ENCODE measurements at places on chromosomes 7 and 10.

DNA sequence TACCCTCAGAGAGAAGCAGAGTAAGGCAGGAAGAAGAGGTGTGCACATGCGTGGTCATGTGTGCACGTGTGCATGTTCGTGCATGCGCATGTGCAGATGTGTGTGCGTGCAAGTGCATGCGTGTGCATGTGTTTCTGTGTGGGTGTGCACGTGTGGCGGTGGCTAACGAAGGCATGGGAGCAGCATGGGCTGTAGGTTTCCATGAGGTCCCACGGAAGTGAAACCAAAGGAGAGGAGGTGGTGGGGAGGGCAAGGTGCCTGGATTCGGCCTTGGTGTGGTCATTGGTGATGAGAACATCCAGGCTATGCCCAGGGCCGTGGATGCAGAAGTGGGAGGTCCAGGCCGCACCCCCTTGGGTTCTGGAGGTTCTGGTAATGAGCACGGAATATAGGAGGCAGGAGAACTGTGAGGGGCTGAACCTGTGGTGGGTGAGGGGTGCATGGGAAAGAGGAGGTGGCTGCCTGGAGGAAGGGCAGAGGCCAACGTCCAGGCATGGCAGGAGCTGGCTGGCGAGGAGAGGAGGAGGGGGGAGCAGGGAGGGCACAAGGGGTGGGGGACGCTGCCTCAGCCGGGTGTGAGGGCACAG is 2.4 kb upstream of the INPP5A start:
- DNase-seq, result no peak

- DNase-seq, result no peak
Observed at GRCh38 chr7:129421717-129422250, 12.4 kb upstream of the STRIP2 start.

- no peak for DNase-seq
Observed at GRCh38 chr7:38781991-38782390, 127.0 kb downstream of the VPS41 start.

GRCh38 chr7:87067788-87068187 is 8.3 kb upstream of the ELAPOR2 start:
- DNase-seq, result no peak

DNA sequence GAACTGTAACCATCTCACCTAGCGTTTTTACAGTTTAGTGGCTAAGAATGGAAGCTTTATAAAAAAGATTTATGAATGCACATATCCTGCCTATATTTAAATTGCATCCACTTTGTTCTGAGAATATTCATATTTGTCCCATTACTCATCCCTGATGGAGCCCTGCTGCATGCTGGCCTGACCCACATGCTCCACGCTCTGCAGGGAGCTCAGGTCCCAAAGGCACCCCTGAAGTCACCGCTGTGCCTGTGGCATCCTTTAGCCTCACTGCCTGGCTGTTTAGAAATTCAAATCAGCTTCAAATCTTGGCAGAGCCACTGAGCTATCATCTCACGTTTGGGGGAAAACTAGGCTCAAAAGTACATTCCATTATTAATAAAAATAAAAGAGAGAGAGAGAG is 24.4 kb downstream of the C10orf90 start:
- DNase-seq, result no peak

- no peak for DNase-seq
Observed at GRCh38 chr10:97356318-97356914, 21.9 kb upstream of the FRAT2 start.

- DNase-seq, result no peak
Observed at GRCh38 chr7:20306180-20306946, 24.3 kb upstream of the ITGB8 start.

- no peak for DNase-seq
Observed at GRCh38 chr7:135684136-135684535, 21.8 kb downstream of the STMP1 start.

DNA sequence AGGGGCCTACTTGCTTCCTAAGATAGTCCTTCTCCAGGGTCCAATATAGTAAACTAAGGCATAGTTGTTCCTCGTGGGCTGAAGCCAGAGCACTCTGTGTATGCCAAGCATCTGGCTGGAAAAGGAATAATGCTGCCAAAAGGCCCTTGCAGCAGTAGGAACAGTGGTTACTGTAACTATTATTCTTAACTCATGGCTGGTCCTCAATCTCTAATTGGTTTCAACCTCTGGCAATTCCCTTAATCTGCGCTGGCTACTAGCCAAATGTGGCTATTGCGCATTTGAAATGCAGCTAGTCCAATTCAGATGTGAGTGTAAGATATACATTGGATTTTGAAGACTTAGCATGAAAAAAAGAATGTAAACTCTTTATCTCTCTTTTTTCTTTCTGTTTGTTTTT is 27.8 kb upstream of the LBX1 start:
- peak; percentile 89 for DNase-seq

DNA sequence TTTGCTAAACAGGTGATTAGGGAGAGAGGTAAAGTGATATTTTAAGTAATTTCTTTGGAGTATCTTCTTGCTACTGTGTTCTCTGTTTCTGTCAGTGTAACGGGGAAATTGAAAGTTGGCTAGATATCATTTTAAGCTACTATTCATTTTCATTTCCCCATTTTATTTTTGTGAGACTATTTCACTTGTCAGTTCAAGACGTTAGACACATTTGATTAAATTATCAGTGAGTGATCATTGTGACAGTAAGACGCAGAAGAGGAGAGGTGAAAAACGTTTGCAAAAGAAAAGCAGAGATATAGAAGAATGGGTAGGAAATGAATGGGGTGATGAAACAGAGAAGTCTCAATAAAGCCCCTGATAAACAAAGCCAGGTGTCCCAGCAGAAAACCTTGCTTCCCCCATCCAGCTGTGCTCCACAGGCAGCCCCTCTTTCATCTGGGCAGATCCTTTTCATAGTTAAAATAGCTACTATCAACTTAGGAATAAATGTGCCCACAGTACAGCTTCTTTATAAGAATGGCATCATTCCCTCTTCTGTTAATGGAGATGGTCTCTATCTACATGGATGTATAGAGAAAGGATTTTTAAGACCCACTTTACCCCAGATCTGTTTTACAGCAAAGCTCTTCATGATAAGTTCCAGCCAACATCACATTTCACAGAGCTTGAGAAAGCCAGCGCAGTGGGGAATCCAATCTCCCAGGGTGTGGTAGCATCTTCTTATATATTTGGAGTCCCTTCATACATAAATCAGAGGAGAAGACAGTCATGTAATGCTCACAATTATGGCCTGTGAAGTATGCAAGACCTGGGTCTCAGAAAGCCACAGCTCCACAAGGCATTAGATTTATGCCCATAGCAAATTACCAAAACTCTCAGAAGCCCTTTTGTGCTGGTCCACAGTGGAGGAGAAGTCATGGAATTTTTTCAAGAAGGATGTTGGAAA is 138.1 kb upstream of the ITGB1 start:
- DNase-seq, result no peak

- no peak for DNase-seq
Observed at GRCh38 chr10:75127471-75127870, 16.0 kb downstream of the SAMD8 start.

DNA sequence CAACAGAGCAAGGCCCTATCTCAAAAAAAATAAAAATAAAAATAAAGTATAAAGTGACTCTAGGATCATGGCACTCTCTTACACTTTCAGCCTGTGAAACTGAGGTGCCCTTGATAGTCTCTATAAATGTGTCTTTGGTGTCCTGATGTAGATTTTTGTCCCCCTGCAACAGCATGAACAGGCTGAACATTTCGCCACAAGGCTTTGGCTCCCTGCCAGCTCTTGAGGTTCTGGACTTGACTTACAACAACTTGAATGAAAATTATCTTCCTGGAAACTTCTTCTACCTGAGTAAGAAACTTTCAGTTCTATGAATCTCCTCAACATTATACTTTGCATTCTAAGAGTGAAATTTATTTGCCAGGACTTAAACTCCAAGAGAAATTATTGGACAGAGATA is 48.1 kb upstream of the BMS1 start:
- DNase-seq, result peak; percentile 0

- DNase-seq, result peak; percentile 44
Observed at GRCh38 chr10:92801978-92802872, 46.1 kb upstream of the EXOC6 start.

DNA sequence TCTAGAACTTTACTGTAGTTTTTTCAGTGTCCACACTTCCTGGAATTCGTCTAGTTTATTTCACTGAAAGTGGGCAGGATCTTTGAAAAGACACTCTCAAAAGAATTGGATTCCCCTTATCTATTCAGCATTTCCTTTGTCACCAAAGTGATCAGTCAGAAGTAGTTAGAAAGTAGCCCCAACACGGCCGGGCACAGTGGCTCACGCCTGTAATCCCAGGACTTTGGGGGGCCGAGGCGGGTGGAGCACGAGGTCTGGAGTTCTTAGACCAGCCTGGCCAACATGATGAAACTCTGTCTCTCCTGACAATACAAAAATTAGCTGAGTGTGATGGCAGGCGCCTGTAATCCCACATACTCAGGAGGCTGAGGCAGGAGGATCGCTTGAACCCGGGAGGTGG is 69.0 kb upstream of the KMT2C start:
- DNase-seq, result no peak

- no peak for DNase-seq
Observed at GRCh38 chr7:101236292-101236835, 1.2 kb downstream of the CLDN15 start.

DNA sequence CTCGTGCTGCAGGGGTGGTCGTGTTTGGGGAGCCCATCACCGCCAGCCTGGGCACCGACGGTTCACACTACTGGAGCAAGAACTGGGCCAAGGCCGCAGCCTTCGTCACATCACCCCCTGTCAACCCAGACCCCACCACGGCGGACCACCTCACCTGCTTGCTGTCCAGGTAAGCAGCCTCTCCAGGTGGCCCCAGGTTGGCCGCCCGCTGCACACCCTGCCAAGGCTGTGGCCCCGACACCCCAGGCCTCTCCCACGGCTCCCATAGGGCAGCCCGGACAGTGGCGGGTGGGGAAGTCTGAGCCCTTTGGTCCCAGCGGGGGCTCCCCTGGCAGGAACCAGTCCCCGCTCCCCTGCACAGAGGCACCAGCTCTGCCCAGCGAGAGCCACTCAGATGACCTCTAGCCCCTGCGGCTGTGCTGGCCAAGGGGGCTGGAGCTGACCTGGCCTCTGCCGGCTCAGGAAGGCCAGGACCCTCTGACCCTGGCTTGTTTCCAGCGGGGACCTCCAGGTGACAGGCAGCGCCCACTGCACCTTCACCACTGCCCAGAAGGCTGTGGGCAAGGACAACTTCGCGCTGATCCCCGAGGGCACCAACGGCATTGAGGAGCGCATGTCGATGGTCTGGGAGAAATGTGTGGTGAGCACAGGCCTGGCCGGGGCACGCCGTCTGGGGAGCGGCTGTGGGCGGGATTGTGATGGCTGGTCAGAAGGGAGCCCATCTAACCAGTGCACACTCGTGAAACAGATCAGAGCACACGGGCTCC is 13.8 kb downstream of the DPYSL4 start:
- no peak for DNase-seq

DNA sequence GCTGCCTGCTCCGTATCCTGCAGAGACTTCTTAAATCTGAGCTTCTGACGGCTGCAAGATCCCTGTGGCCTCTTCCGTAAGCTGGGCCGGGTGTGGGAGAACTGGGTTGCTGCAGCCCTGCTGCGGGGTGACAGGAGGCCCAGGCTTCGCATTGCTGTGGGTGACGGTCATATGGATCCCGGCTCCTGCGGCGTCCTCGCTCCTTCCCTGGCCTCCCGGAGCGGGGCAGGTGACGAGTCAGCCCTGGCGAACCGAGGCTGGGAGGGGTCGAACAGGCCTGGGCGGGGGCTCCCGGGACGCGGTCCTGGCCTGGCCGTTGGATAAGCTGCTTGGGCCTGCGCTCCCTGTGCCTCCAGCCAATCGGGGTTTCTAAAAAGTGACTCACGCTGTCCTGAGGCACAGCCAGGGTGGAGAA is 7.8 kb upstream of the UBE2D1 start:
- no peak for DNase-seq

DNA sequence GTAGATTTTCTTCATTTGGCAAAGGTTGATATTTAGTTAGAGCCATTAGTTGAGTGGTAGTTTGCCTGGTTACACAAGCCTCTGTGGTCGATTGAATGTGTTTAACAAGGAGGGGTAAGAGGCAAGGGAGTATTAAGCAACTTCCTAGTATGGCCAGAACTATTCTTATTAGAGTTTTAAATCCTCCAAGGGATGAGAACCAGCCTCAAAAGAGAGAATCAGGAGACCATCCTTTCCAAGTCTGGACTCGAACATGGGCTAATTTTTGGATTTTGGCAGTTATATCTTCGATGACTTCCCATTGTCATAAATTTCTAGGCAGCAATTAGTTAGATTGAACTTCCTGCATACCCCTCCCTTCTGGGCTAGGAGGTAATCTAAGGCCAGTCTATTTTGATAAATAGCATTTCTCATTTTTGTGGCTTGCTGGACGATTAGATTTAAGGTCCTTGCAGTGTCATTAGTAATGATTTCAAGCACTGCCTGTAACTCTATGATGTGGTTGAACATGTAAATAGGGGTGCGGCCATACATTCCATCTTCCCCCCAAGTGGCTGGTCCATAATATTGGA is 219.5 kb upstream of the KCND2 start:
- no peak for DNase-seq

GRCh38 chr10:97574374-97575126 is 2.0 kb downstream of the ANKRD2 start:
- DNase-seq, result no peak

DNA sequence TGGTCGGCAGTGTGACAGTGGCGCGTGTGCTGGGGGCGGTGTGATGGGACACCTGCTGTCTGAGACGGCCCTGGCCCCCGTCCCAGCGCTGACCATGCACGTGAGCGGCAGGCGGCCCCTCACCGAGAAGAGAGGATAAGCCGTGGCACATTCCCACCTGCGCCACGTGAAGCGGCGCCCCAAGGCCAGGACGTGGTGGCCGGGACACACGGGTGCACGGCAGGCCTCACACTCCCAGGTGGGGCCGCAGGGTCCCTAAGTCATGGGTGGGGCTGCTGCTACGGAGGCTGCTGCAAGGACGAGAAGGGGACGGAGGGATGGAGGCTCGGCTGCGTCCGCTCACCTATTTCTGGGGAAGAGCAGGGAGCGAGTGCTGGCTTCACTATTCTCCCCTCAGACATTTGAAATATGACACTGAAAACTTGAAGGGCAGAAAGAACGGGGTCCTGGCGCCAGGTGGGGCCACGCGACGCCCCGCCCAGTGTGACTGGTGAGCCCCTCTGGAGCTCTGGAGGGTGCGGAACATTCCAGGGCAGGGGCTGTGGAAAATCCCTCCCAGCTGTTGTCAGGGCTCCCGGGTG is 7.5 kb downstream of the CYP2W1 start:
- DNase-seq, result no peak

DNA sequence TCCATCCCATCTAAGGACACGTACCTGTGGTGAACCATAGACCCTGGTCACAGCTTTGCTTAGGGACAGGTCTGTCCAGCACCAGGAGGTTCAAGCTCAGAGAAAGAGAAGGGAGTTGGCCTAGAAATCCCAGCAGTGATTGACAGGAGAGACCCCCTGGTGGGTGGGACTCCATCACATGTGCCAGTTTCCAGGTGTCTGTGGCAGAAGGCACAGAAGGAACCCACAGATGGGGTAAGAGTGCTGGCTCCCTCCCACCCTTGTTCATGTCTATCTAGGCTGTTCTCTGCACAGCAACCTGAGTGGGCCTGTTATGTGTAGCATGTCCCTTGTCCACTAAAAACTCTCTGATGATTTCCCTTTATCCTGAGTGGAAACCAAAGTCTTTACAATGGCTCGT is 54.0 kb upstream of the GRB10 start:
- no peak for DNase-seq

- no peak for DNase-seq
Observed at GRCh38 chr7:108235451-108236061, 105.4 kb upstream of the LAMB4 start.
